Natural killer cell treated with Interleukin-12 subunit alpha and Interleukin-12 subunit beta and Interleukin-15 and Interleukin-18, amount 100 ng/mL, for 72 hours (primary cell): ENCODE measurements at places on chromosomes 11 and 22.

GRCh38 chr11:8101421-8101820 lies 20.4 kb downstream of the TUB start:
- no peaks in the 10 kb centered on the region for H3K4me1 ChIP-seq
- H3K27me3 ChIP-seq: peaks cover 4% of the 10 kb centered on the region
- no peak overlapping the region for H3K4me3 ChIP-seq

DNA sequence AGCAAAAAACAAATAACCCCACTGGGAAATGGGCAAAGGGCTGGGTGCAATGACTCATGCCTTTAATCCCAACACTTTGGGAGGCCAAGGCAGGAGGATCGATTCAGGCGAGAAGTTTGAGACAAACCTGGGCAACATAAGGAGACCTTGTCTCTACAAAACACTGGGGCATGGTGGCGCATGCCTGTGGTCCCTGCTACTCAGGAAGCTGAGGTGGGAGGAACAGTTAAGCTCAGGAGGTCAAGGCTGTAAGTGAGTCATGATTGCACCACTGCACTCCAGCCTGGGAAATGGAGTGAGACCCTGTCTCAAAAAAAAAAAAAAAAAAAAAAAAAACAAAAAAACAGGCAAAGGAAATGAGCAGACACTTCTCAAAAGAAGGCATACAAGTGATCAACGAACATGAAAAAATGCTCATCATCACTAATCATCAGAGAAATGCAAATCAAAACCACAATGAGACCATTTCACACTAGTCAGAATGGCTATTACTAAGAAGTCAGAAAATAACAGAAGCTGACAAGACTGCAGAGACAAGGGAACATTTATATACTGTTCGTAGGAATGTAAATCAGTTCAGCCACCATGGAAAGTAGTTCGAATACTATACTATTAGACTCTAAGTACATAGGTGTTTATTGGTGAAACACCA lies 48.2 kb upstream of the SMCO4 start:
- no peaks in the 10 kb centered on the region for H3K36me3 ChIP-seq
- H3K4me3 ChIP-seq: no peak overlapping the region
- no peak for DNase-seq
- H3K4me1 ChIP-seq: no peaks in the 10 kb centered on the region
- peaks cover 12% of the 10 kb centered on the region for H3K27me3 ChIP-seq

GRCh38 chr11:81072273-81072672 lies 1631.4 kb upstream of the TENM4 start:
- no peak overlapping the region for H3K4me3 ChIP-seq
- no peak overlapping the region for H3K27ac ChIP-seq
- H3K4me1 ChIP-seq: no peaks in the 10 kb centered on the region
- H3K27me3 ChIP-seq: no peaks in the 10 kb centered on the region
- no peak for DNase-seq
- H3K36me3 ChIP-seq: peaks cover 6% of the 10 kb centered on the region

DNA sequence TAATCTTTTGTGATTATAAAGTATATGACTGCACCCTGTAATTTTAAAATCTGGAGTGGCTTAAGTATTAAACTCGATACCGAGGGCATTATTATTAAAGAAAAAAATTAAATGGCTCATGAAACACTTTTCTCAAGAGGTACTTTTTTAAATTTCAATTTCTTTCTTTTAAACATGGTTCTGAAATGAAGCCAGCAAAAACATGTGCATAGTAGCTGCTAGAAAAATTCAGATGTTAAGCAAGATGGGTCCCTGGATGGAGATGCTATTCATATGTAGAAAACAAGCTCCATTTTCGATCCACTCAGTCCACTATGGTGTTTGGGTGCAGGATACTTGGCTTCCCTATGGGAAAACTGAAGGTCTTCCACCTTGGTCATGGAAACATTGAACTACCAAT lies 189.5 kb downstream of the PGR start:
- H3K4me3 ChIP-seq: no peak overlapping the region
- no peaks in the 10 kb centered on the region for H3K27me3 ChIP-seq
- no peak for DNase-seq
- H3K36me3 ChIP-seq: no peaks in the 10 kb centered on the region
- no peaks in the 10 kb centered on the region for H3K4me1 ChIP-seq

GRCh38 chr22:28299753-28300152 lies 379.9 kb downstream of the TTC28 start:
- H3K4me1 ChIP-seq: peaks cover 19% of the 10 kb centered on the region
- DNase-seq: no peak
- no peak overlapping the region for H3K27ac ChIP-seq
- no peak overlapping the region for H3K4me3 ChIP-seq
- H3K27me3 ChIP-seq: peaks cover 5% of the 10 kb centered on the region

DNA sequence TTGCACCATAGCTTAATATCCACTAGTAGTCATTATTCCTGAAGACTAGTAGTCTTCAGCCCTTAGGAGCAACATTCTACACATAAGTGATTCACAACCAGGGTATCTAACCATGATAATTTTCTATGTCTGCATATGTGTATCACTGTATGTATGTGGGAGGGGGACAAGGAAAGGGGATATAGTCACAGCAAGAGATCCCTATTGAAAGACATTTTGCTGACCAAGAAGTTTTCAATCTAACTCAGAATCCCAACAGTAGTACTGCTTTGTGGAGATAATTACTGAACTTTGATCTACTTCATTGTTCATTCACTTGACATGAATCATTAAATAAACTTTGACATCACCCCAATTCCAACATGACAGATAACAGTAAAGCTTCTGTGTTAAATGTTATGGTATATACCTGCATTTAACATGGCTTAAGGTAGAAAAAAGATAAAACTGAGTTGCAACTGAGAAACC lies 10.3 kb downstream of the PIK3C2A start:
- H3K4me3 ChIP-seq: no peak overlapping the region
- no peaks in the 10 kb centered on the region for H3K27me3 ChIP-seq
- peaks cover 16% of the 10 kb centered on the region for H3K4me1 ChIP-seq
- DNase-seq: no peak
- H3K27ac ChIP-seq: no peak overlapping the region
- no peaks in the 10 kb centered on the region for H3K36me3 ChIP-seq

DNA sequence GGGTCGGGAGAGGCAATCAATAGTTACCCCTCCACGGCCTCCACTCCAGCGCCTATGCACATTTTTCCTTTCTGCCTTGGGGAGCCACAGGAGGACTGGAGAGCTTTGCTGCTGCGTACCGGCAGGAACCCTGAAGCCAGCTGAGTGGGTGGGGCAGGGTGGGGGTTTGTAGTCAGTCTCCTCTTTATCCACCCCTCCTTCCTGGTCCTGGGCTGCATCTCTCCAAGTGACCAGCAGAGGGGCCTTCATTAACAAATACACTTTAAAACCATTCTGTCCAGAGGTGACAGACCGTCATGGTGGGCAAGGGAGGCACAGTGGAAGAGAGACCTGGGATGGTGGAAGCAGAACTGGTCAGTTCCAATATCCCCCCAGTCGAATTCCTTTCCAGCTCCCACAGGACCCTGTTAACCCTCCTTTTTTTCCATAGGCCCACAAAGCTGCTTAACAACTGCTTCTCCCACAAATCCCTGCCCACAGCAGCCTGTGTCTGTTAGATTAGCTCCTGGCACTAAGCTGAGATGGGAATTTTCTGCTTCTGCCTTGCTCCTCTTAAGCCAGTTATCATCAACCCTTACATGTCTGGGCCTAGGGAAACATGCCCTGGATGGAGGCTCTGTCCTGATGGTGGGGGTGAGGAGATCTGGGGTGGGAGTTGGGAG lies 3.9 kb upstream of the ABCG4 start:
- DNase-seq: no peak
- H3K4me3 ChIP-seq: no peak overlapping the region
- H3K4me1 ChIP-seq: peaks cover 12% of the 10 kb centered on the region
- H3K36me3 ChIP-seq: no peaks in the 10 kb centered on the region
- peaks cover 33% of the 10 kb centered on the region for H3K27me3 ChIP-seq

- no peaks in the 10 kb centered on the region for H3K36me3 ChIP-seq
- peaks cover 25% of the 10 kb centered on the region for H3K27me3 ChIP-seq
- no peak overlapping the region for H3K27ac ChIP-seq
- H3K4me3 ChIP-seq: no peak overlapping the region
These were observed 76.2 kb upstream of the TOP3B start for GRCh38 chr22:22058633-22059290.

GRCh38 chr11:46235777-46236688 lies 41.4 kb upstream of the CREB3L1 start:
- peaks cover 9% of the 10 kb centered on the region for H3K36me3 ChIP-seq
- peak overlapping the region; percentile 80 for H3K27ac ChIP-seq
- peaks cover 36% of the 10 kb centered on the region for H3K27me3 ChIP-seq
- H3K4me1 ChIP-seq: peaks cover 20% of the 10 kb centered on the region
- H3K4me3 ChIP-seq: peak overlapping the region; percentile 98

- no peak for DNase-seq
- H3K4me1 ChIP-seq: peaks cover 55% of the 10 kb centered on the region
These were observed 42.1 kb downstream of the KDM2A start for GRCh38 chr11:67160872-67161783.

GRCh38 chr22:46641811-46642266 lies 21.7 kb downstream of the GRAMD4 start:
- H3K27ac ChIP-seq: no peak overlapping the region
- H3K36me3 ChIP-seq: peaks cover 8% of the 10 kb centered on the region
- no peak for DNase-seq

DNA sequence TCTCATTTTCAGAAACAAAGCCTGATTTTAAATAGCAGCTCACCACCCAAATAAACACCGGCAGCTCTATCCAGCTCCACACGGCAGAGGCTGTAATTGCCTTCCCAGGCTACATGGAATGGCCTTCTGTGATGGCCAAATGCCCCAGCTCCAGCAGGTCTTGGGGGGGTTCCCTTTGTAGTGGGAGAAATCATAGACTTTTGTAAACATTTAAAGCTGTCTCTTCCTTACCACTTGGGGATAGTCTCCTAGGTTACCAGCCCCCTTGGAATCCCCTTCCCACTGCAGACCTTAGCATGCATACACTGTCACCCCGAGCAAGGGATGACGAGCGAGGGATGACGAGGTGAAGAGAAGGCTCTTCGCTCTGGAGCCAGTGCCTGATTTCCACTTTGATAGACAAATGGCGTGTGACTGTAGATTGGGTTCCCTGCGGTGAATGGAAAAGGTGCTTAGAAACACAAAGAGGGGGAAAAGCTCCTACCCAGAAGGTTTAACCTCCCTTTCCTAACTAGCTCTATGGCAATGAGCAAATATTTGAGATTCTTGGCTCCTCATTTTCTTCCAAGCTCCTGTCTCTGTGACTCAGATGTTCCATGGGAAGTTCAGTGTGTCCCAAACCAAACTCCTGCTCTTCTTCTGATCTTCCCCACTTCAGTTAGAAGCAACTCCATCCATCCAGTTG lies 108.0 kb upstream of the CADM1 start:
- H3K27ac ChIP-seq: no peak overlapping the region
- DNase-seq: no peak
- H3K27me3 ChIP-seq: peaks cover 20% of the 10 kb centered on the region

- no peak for DNase-seq
- H3K4me1 ChIP-seq: no peaks in the 10 kb centered on the region
- peaks cover 4% of the 10 kb centered on the region for H3K27me3 ChIP-seq
- H3K27ac ChIP-seq: no peak overlapping the region
- no peaks in the 10 kb centered on the region for H3K36me3 ChIP-seq
These were observed 89.9 kb upstream of the LDLRAD3 start for GRCh38 chr11:35853971-35854370.

- no peak overlapping the region for H3K27ac ChIP-seq
- H3K4me1 ChIP-seq: no peaks in the 10 kb centered on the region
- DNase-seq: no peak
- H3K4me3 ChIP-seq: no peak overlapping the region
- H3K36me3 ChIP-seq: no peaks in the 10 kb centered on the region
These were observed 16.1 kb downstream of the BIK start for GRCh38 chr22:43126501-43127165.

DNA sequence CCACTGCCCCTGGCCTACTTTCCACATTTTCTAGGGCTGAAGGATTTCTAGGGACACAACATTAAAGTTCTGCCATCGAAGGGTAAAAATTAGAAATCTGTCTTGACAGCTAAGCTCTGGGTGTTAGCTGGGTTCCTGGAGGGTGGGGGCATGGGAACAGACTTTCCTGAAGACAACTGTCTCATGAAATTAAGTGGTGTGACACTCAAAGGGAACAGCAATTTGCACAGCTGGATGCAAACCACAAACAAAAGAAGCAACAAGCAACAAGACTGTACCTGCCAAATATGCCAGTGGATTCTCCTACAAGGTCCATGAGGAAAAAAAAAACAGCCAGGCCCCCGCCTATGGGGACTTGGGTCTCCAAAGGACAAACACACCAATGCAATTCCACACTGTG lies 32.5 kb downstream of the WT1 start:
- no peak for DNase-seq
- peaks cover 13% of the 10 kb centered on the region for H3K27me3 ChIP-seq
- peaks cover 4% of the 10 kb centered on the region for H3K36me3 ChIP-seq
- no peaks in the 10 kb centered on the region for H3K4me1 ChIP-seq
- no peak overlapping the region for H3K4me3 ChIP-seq
- H3K27ac ChIP-seq: no peak overlapping the region

DNA sequence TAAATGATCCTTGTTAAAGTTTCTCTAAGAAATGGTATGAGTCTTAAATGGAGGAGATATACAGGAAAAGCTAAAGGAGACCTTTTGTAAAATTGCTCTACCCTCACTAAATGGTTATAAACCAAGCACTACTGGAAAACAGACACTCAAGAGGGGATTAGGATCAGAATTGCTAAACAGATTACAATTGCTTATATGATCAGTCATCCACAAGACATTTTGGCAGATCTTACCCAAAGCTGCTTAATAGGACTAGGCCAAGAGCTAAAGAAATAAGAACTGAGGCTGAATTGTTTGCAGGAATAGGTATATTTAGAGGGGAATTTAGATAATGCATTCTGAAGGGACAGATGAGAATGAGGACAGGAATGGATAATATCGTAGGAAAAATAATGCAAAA lies 9.5 kb downstream of the HARBI1 start:
- no peaks in the 10 kb centered on the region for H3K27me3 ChIP-seq
- no peaks in the 10 kb centered on the region for H3K36me3 ChIP-seq
- peaks cover 3% of the 10 kb centered on the region for H3K4me1 ChIP-seq
- no peak overlapping the region for H3K4me3 ChIP-seq

- H3K36me3 ChIP-seq: no peaks in the 10 kb centered on the region
- H3K27me3 ChIP-seq: peaks cover 7% of the 10 kb centered on the region
- H3K4me1 ChIP-seq: no peaks in the 10 kb centered on the region
- no peak overlapping the region for H3K27ac ChIP-seq
- no peak for DNase-seq
These were observed 45.4 kb upstream of the ISX start for GRCh38 chr22:35020517-35020916.
